ENCODE measurements at places on chromosomes 1 and 21. TPM values are rescaled to one million over a fixed set of nuclear protein-coding genes. Genes with fewer than 3 reads are reported as not detected.

Gene OR2T1
- polyA plus RNA-seq, result not detected

Gene CLCA1
- polyA plus RNA-seq, result not detected

Gene SERPINC1
- polyA plus RNA-seq, result not detected

Gene HSD11B1
- polyA plus RNA-seq, result not detected

Gene RGS8
- polyA plus RNA-seq, result not detected

Gene RNU1-4
- not detected for polyA plus RNA-seq

Gene PSEN2
- polyA plus RNA-seq, result 16.1 TPM

Gene FLG2
- not detected for polyA plus RNA-seq

Gene PLA2G5
- polyA plus RNA-seq, result not detected

Gene OR2T33
- not detected for polyA plus RNA-seq

Gene RHOU
- not detected for polyA plus RNA-seq

Gene MNDA
- polyA plus RNA-seq, result 25.4 TPM

Gene LCE3E
- polyA plus RNA-seq, result not detected

Gene KCNAB2
- polyA plus RNA-seq, result 20.4 TPM

Gene EPHB2
- not detected for polyA plus RNA-seq

Gene LAD1
- polyA plus RNA-seq, result not detected

Gene CBS
- polyA plus RNA-seq, result not detected

Gene MYOC
- not detected for polyA plus RNA-seq

Gene ZNF669
- 26.5 TPM for polyA plus RNA-seq

Gene GUCA2B
- not detected for polyA plus RNA-seq

Gene ETV3L
- polyA plus RNA-seq, result not detected

Gene SAMD11
- polyA plus RNA-seq, result not detected

Gene OR2L3
- polyA plus RNA-seq, result not detected

Gene RGS1
- 119 TPM for polyA plus RNA-seq

Gene C1orf116
- 0.14 TPM for polyA plus RNA-seq

Gene C1QC
- not detected for polyA plus RNA-seq

Gene MPZ
- polyA plus RNA-seq, result not detected

Gene APCS
- not detected for polyA plus RNA-seq

Gene RASSF5
- polyA plus RNA-seq, result 130 TPM

Gene PKP1
- not detected for polyA plus RNA-seq

Gene GNAT2
- polyA plus RNA-seq, result not detected

Gene RPTN
- polyA plus RNA-seq, result not detected

Gene OR2T29
- not detected for polyA plus RNA-seq

Gene PLXNA2
- 0.15 TPM for polyA plus RNA-seq

Gene FMO3
- not detected for polyA plus RNA-seq

Gene OR14K1
- polyA plus RNA-seq, result not detected

Gene CASQ1
- polyA plus RNA-seq, result not detected

Gene CDA
- 0.73 TPM for polyA plus RNA-seq

Gene LIN28A
- polyA plus RNA-seq, result not detected

Gene CAPN8
- not detected for polyA plus RNA-seq

Measured in IgD-negative memory B cell (primary cell).